ENCODE measurements at places on chromosomes 1 and 21.

- no peaks in the 10 kb centered on the region for H3K4me1 ChIP-seq
- H3K36me3 ChIP-seq: no peaks in the 10 kb centered on the region
- no peaks in the 10 kb centered on the region for H3K27me3 ChIP-seq
- H3K4me3 ChIP-seq: no peak overlapping the region
- no peak overlapping the region for H3K27ac ChIP-seq
Observed at GRCh38 chr1:113118266-113118665, 45.3 kb downstream of the LRIG2 start.

GRCh38 chr1:107451715-107452114 lies 310.9 kb downstream of the NTNG1 start:
- no peaks in the 10 kb centered on the region for H3K27me3 ChIP-seq
- no peak for DNase-seq
- H3K27ac ChIP-seq: no peak overlapping the region
- no peaks in the 10 kb centered on the region for H3K4me1 ChIP-seq

- H3K27me3 ChIP-seq: no peaks in the 10 kb centered on the region
- H3K27ac ChIP-seq: no peak overlapping the region
- H3K36me3 ChIP-seq: no peaks in the 10 kb centered on the region
- no peak for DNase-seq
Observed at GRCh38 chr1:221701570-221702186, 40.2 kb downstream of the DUSP10 start.

DNA sequence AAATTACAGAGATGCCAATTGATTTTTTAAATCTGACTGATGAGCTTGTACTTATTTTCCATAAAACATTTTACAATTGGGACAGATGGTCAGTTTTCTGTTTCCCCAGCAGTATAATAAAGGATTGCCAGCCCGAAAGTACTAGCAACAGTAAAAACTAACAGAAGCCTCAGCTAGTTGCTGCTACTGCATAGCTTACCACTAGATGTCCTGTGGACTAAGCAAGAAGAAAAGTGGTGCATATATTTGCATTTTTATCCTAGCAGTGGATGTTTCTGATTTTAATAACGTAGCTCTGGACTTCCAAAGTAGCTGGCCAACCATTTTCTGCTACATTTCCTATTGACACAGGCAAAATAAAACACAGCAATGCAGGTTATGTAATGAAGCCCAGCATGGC lies 241.5 kb downstream of the BARHL2 start:
- H3K4me3 ChIP-seq: no peak overlapping the region
- H3K36me3 ChIP-seq: no peaks in the 10 kb centered on the region
- no peaks in the 10 kb centered on the region for H3K4me1 ChIP-seq
- no peak overlapping the region for H3K27ac ChIP-seq
- DNase-seq: no peak
- H3K27me3 ChIP-seq: no peaks in the 10 kb centered on the region

- H3K4me1 ChIP-seq: no peaks in the 10 kb centered on the region
- H3K36me3 ChIP-seq: no peaks in the 10 kb centered on the region
- no peak for DNase-seq
- H3K4me3 ChIP-seq: no peak overlapping the region
- H3K27me3 ChIP-seq: no peaks in the 10 kb centered on the region
- no peak overlapping the region for H3K27ac ChIP-seq
Observed at GRCh38 chr1:78627321-78627720, 7.1 kb downstream of the IFI44L start.

DNA sequence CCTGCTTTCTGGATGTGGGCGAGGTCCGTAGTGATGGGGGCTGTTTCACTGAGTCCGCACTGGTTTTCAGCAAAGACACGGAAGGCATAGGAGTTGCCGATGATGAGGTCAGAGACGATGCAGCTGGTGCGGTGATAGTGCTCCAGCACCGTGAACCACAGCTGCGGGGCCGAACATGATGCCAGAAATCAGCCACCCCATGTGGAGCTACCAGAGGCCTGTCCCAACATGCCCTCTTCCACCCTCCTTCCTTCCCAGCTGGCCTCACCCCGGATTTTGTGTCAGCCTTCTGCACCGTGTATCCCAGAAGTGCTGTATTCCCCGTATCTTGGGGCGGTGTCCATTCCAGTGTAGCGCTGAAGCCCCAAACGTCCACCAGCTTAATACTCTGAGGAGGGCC lies 10.0 kb downstream of the MYBPHL start:
- no peaks in the 10 kb centered on the region for H3K36me3 ChIP-seq
- no peak overlapping the region for H3K27ac ChIP-seq
- H3K4me3 ChIP-seq: no peak overlapping the region
- H3K4me1 ChIP-seq: peaks cover 1% of the 10 kb centered on the region
- H3K27me3 ChIP-seq: no peaks in the 10 kb centered on the region

GRCh38 chr1:67342076-67342890 lies 34.6 kb downstream of the IL12RB2 start:
- DNase-seq: no peak
- H3K27me3 ChIP-seq: no peaks in the 10 kb centered on the region
- no peaks in the 10 kb centered on the region for H3K4me1 ChIP-seq

GRCh38 chr1:246572785-246573184 lies 6.5 kb downstream of the CNST start:
- DNase-seq: no peak
- H3K4me3 ChIP-seq: no peak overlapping the region
- no peak overlapping the region for H3K27ac ChIP-seq
- no peaks in the 10 kb centered on the region for H3K36me3 ChIP-seq
- H3K4me1 ChIP-seq: peaks cover 4% of the 10 kb centered on the region
- no peaks in the 10 kb centered on the region for H3K27me3 ChIP-seq

DNA sequence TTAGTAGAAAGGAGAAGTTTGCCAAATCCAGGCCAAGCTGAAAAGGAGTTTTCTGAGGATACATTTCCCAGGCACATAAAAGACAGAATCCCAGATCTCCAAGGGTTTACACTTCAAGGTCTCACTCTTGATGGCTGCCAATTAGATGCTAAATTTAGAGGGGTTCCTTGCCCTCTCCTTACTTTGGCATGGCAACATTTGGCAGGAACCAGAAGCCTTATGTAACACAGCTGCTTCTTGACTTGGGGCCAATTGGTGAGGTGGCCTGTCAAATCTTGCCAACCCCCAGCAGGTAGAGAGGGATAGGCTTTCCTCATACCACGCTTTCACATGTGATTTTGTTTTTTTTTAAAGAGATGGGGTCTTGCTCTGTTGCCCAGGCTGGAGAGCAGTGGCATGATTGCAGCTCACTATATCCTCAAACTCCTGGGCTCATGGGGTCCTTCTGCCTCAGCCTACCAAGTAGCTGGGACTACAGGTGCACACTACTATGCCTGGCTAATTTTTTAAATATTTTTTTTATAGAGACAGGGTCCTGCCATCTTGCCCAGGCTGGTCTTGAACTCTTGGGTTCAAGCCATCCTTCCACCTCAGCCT lies 25.2 kb upstream of the NKAIN1 start:
- no peaks in the 10 kb centered on the region for H3K27me3 ChIP-seq
- peaks cover 4% of the 10 kb centered on the region for H3K4me1 ChIP-seq
- no peak for DNase-seq
- no peaks in the 10 kb centered on the region for H3K36me3 ChIP-seq

- H3K36me3 ChIP-seq: no peaks in the 10 kb centered on the region
- no peak overlapping the region for H3K4me3 ChIP-seq
Observed at GRCh38 chr1:101474039-101474665, 237.3 kb downstream of the S1PR1 start.

DNA sequence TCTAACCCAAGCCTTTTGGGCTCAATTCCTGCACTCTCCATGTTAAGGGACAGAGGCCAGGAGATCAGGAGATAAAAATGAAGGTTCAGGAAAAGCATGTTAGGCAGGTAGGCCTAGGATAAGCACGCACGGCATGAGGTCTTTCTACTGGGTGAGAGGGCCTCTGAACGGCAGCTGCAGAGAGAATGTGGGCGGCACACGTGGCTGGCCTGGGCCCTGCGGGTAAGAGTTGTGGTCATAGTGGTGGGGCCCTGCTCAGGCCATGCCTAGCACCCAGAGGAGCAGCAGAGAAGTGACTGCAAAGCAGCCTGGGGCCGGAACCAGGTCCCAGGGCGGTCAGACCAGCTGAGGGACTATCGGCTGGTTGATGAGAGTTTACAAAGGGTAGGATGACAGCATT lies 7.5 kb upstream of the FOXO6 start:
- H3K36me3 ChIP-seq: no peaks in the 10 kb centered on the region
- no peak overlapping the region for H3K27ac ChIP-seq
- no peak for DNase-seq
- H3K4me3 ChIP-seq: no peak overlapping the region

DNA sequence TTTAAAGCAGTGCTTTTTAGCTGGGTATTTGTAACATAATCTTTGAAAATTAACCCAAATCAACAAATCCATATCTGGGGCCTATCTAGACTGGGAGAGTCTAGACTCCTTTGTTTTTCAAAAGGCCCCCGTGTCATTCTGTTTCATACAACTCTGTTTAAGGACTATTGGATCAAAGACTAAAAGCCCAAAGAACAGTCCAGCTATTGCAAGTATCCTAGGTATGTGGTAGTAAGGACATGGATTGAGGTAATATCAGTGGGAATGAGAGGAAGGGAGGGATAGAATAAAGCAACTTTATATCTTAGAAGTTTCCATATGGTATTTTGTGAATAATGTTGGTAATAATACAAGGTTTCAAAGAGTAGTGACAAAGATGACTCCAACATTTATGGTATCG lies 18.2 kb downstream of the KIF1B start:
- peaks cover 6% of the 10 kb centered on the region for H3K4me1 ChIP-seq
- DNase-seq: no peak
- no peaks in the 10 kb centered on the region for H3K36me3 ChIP-seq
- H3K27ac ChIP-seq: no peak overlapping the region

DNA sequence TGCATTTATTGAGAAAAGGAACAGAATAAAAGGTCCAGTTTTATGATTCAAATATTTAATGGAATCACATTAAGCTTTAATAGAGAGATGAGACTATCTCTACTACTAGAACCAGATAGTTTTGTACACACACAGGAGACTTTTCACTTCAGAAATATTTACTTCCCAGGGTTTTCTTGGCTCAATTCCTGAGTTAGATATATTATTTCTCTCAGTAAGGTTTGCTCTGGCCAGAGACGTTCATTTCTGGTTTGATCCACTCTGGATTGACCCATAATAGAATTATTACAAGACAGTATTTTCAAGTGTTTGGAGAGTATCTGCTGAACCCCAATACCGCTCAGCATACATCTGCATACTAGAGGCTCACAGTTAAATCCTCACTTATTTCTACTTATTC lies 1.3 kb upstream of the RCOR3 start:
- no peaks in the 10 kb centered on the region for H3K27me3 ChIP-seq
- H3K27ac ChIP-seq: peak overlapping the region; percentile 98
- peak overlapping the region; percentile 100 for H3K4me3 ChIP-seq

GRCh38 chr1:94056171-94056570 lies 64.8 kb downstream of the ABCA4 start:
- H3K4me1 ChIP-seq: no peaks in the 10 kb centered on the region
- no peak overlapping the region for H3K27ac ChIP-seq
- no peak for DNase-seq
- no peak overlapping the region for H3K4me3 ChIP-seq

GRCh38 chr1:198337886-198338285 lies 181.1 kb downstream of the NEK7 start:
- no peaks in the 10 kb centered on the region for H3K4me1 ChIP-seq
- H3K27ac ChIP-seq: no peak overlapping the region
- DNase-seq: no peak
- no peak overlapping the region for H3K4me3 ChIP-seq
- H3K36me3 ChIP-seq: no peaks in the 10 kb centered on the region

GRCh38 chr1:81989524-81989923 lies 188.8 kb downstream of the ADGRL2 start:
- H3K4me3 ChIP-seq: no peak overlapping the region
- no peaks in the 10 kb centered on the region for H3K27me3 ChIP-seq
- DNase-seq: no peak

DNA sequence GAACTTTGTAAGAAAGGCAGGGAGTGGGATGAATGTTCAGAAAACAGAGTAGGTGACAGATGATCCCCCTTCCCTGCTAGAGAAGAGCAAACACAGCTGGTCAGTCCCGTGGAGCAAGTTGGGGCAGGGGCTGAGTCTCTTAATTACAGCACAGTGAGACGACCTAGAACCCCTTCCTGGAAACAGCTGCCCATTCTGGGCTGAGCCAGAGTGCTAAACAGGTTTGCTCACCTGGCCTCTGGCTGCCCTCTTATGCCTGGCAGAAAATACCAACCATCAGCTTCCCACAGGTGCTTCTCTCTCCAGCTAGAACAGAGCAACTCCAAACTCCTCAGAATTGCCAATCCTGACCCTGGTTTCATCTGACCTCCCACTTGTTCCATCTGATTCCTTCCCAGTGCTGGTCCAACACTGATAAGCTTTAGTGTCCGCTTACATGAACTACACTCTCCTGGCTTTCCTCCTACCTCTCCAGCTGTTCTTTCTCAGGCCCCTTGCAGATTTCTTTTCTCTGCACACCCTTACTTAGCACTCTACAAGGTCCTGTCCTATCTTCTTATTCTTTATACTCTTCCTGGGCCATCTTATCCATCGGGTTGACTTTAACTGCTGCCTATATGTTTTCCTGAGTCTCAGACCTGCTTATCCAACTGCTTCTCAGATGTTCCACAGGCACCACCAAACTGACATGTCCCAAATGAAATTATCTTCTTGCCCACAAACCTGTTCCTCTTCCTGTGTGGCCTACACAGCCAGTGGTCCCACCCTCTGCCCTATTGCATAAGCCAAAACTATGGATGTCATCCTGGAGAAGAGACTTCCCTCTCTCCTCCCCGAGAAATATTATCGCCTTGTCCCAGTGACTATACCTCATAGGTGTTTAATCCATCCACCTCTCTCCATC lies 22.6 kb upstream of the COL9A2 start:
- H3K27me3 ChIP-seq: no peaks in the 10 kb centered on the region
- no peak overlapping the region for H3K4me3 ChIP-seq
- no peak overlapping the region for H3K27ac ChIP-seq
- DNase-seq: no peak
- no peaks in the 10 kb centered on the region for H3K4me1 ChIP-seq
- no peaks in the 10 kb centered on the region for H3K36me3 ChIP-seq

GRCh38 chr1:223500560-223501425 lies 107.6 kb downstream of the CCDC185 start:
- H3K36me3 ChIP-seq: no peaks in the 10 kb centered on the region
- H3K27ac ChIP-seq: no peak overlapping the region
- no peaks in the 10 kb centered on the region for H3K4me1 ChIP-seq
- DNase-seq: no peak
- H3K27me3 ChIP-seq: no peaks in the 10 kb centered on the region

DNA sequence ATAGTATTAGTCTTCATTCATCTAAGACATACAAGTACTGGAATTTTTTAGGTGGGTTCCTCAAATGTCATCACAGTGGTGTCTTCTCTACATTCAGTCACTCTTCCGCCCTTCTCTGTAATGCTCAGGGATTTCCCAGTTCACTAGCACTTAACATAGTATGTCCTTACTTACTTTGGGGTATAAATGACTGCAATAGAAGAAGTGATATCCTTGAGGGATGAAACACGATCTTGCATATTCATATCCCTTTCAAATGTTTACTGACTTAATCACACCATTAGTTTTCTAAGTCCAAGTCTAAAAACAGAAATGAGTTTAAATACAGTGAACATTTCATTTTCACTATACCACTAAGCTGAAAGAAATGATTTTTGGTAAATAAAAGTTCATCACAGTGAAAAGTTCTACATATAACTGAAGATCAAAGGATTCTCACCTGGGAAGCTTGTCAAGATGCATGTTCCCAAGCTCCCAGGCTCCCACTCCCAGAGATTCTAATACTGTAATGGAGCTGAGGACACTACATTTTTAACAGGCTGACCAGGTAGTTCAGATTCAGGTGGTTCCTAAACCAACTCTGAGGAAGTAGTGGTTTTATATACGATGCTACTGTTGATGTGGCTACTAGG lies 29.7 kb downstream of the MRPL39 start:
- no peaks in the 10 kb centered on the region for H3K27me3 ChIP-seq
- H3K4me3 ChIP-seq: no peak overlapping the region
- no peaks in the 10 kb centered on the region for H3K36me3 ChIP-seq
- no peak overlapping the region for H3K27ac ChIP-seq
- DNase-seq: no peak
- no peaks in the 10 kb centered on the region for H3K4me1 ChIP-seq

Measured in ovary (tissue), 10 donors.